ENCODE measurements at places on chromosomes 2 and 18.

- no peak for DNase-seq
Observed at GRCh38 chr2:237927986-237928385, 38.8 kb upstream of the UBE2F start.

DNA sequence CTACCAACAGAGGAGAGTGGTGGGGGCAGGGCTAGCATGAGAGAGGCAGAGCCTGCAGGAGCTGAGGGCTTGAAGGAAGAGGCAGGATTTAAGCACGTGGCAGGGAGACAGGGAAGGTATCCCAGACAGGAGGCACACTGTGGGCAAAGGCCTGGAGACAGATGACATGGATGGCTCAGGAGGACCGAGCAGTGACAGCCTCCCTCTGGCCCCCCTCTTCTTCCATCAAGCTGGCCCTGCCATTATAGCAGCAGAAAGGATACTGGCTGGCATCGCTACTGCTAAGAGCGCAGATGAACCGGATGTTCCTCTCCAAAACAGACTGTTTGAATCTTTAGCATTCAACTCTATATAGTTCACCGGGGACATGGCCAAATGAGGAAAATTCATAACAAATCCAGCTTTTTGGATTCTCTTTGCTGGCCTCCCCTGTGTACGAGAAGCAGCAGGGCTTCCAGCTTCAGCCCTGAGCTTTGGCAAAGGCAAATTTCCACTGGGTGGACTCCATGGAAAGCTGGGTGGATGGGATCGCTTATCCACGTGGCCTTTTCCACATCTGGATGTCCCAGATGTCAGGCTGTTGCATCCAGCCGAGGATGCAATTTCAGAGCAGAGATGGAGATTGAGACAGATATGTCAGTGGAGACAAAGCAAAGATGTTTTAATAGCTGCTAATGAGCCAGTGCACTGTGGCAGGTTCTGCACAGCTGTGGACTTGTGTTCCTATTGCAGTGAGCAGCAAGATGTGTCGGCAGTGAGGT lies 36.2 kb downstream of the CAPN13 start:
- DNase-seq = no peak

DNA sequence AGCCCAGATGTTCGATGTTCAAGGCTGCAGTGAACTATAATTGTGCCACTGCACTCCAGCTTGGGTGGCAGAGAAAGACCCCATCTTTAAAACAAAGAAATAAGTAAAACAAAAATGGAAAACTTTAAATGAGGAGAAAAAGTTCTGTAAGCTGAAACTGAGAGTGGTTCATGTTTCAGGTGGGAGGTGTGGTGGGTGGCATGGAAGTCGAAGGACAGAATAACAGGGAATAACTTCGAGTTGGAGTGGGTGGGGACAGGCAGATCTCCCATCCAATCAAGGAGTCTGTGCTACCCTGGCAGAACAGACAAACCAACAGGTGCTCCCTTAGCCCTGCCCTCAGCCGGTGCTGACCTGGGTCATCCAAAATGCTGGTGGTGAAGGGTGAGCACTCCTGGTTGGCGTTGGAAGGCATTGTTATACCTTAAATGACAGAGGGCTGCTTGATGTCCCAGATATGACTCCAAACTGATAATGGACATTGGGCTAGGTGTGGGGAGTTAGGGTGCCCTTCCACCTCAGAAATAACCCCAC lies 328.4 kb downstream of the DYSF start:
- DNase-seq = no peak

- DNase-seq = peak; percentile 45
Observed at GRCh38 chr18:77899972-77900754, 650.5 kb downstream of the GALR1 start.

DNA sequence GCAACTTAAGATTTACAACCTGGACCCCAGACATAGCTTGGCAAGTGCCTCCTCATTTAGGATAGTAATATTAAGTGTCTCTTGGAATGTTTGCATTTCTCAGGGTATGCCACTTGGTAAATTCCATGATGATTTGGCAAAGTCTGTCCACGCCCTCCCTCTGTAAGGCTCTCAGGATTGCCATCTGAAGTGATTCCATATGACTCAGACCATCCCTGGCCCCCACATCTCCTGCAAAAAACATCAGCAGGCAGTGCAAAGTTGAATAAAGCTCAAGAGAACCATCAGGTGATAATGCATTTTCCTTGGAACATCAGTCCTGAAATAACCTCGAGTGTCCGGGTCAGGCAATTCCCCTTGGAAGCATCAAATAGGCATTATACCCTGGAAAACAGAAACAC lies 27.1 kb upstream of the PIEZO2 start:
- no peak for DNase-seq

GRCh38 chr2:152303951-152304350 lies 31.0 kb upstream of the FMNL2 start:
- no peak for DNase-seq

GRCh38 chr2:217997510-217997909 lies 5.3 kb downstream of the TNS1 start:
- DNase-seq = no peak

- DNase-seq = peak; percentile 33
Observed at GRCh38 chr2:212535996-212536816, 2.4 kb downstream of the ERBB4 start.

DNA sequence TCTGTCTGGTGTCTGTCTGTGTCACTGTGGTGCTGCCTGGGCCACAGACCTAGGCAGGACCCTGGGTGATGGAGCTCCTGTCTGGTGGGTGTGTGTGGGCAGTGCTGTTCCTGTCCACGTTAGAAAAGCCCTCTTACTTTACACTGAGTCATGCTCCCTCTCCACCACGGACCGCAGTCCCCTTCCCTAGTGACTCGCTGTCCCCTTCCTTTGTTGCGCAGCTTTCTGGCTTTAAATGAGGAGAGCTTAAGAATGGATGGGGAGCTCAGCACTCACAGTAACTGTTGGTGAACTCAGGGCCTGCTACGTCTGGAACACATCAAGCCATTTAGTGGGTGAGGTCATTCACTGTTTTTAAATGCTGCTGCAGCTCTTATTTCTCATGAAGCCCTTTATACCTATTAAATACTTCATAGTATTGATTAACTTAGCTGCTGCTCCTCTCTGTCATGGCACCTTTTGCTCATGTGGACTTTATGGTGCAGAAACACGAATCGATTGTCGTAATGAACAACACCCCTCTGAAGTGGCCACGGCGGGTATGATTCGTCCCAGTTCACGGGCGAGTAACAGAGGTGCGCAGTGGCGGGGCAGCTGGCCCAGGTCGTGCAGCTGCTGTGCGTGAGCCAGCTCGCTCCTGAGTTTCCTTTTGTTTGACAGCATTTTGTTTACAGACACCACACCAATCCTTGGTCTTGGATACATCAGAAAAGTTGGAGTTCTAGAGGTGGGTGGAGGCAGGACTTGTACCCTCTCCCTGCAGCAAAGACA lies 100.4 kb downstream of the LDLRAD4 start:
- DNase-seq = no peak

DNA sequence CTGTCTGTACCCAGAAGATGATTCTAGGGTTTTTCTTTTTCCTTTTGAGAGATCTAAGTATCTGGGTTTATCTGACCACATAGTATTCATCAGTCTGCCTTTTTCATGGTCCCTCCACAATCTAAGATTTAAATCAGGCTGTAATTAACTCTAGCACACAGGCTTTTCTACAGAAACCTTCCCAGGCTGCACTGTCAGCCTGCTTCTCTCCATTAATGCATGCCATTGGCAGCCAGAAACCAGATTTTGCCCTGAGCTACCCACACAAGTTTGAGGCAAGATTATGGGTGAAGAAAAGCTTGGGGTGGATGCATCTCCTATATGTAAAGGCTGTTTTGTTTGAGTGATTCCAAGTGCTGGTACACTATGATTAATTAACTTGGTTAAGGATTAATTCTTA lies 45.7 kb upstream of the EML4 start:
- DNase-seq = no peak

- DNase-seq = peak; percentile 28
Observed at GRCh38 chr2:202037086-202037485, 3.4 kb downstream of the FZD7 start.

DNA sequence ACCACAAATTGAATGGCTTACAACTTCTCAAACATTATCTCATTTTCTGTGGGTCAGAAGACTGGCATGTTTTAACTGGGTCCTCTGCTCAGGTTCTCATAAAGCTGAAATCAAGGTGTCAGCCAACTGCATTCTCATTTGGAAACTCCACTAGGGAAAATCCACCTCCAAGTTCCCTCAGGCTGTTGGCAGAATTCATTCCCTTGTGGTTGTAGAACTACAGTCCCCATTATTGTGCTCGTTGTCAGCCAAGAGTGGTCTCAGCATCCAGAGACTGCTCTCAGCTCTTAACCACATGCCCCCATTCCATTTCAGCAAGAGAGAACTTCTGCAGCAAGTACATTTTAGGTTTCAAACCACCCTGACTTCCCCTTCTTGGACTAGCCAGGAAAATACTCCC lies 12.2 kb downstream of the NOL4 start:
- no peak for DNase-seq

GRCh38 chr2:34242763-34243123 lies 643.6 kb upstream of the FAM98A start:
- DNase-seq = no peak

DNA sequence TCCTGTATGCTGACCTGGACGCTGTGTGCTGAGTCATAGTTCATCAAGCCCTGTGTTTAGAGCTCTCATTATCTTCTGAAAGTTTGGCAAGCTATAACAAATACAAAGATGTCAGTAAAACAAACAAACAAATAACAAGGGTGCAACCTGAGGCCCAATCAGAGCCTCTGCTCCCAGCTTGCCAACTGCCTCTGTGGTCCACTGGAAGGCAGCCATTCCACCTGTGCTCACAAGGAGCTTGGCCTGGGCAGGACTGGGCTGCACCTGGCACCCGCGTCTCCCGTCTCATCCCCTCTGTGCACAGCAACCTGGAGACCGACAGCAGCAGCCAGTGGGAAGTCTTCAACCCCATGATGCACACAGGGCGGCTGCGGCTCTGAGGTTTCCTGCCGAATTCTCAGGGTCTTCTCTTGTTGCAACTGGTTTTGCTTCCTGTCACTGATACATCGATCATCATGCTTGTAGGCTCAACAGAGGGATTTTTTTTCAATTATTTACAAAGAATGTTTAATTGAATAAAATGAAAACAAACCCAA lies 97.8 kb downstream of the TMEM18 start:
- DNase-seq = no peak

GRCh38 chr2:85668009-85668856 lies at the start of gene SFTPB:
SFTPB (minus strand) TSS chr2:85668199; CDS start chr2:85668183, 16 bp downstream.
- DNase-seq = no peak

GRCh38 chr2:20091305-20091991 lies 40.0 kb upstream of the LAPTM4A start:
- DNase-seq = no peak

GRCh38 chr2:107719141-107719540 lies 107.6 kb upstream of the RGPD4 start:
- DNase-seq = no peak

DNA sequence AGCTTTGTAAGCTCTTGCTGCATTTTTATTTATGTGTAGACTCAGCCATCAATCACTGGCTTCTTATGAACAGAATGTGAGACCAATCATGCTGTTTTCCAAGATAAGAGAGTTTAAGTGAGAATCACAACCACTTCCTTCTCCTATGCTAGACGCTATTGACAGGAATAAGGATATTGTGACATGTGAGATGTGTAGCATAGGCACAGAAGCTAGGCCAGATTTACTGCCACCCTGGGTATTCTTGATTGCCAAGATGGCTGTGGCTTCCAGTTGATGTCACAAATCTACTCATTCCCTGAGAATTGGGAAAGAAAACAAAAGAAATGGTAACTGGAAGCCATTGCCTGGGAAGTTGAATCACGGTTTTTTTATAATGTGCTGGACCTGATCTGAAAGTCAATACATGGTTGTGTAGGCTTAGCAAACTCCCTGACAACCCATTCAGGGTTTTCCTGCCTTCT lies 49.9 kb downstream of the RAB27B start:
- DNase-seq = no peak

- no peak for DNase-seq
Observed at GRCh38 chr2:191280834-191281756, 35.9 kb downstream of the MYO1B start.

DNA sequence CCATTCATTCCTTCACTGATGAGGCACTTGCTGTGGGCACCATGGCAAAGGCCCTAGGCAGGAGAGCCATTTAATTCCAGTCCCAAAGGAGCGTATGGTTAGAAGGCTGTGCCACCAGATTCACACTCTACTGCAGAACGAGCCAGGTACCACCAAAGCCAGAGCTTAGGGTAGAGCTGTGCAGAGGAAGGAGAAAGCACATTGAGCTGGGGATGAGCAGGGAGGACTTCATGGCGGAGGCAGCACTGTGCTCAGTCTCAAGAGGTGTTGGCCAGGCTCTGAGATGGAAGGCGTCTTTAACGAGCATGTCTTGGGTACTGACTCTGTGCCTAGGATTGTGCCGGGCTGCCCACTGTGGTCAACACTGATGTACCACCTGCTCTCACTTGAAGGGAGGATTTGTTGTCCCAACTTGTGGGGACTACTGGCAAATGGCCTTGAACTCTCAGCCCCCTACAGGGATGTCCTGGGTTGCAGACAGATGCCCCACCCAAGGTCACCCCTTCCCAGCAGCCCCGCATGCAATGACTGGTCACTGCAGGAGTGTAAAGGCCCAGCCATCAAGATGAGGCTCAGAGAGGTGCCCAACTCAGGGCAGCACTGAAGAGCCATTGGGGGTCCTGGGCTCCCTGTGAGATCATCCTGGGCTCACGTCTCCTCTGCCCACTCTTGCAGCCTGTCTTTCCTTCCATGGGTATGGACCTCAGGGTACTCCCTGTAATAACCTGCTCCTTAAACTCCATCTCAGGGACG lies 251.4 kb downstream of the GLI2 start:
- no peak for DNase-seq

- DNase-seq = no peak
Observed at GRCh38 chr18:35451916-35452315, 45.8 kb downstream of the INO80C start.

Measured in left kidney (tissue), 8 donors.